ENCODE measurements at places on chromosomes 13 and 19. TPM values are rescaled to one million over a fixed set of nuclear protein-coding genes. Genes with fewer than 3 reads are reported as not detected.
A peak's percentile ranks its signal among the peaks of the same experiment; 100 is the strongest.

DNA sequence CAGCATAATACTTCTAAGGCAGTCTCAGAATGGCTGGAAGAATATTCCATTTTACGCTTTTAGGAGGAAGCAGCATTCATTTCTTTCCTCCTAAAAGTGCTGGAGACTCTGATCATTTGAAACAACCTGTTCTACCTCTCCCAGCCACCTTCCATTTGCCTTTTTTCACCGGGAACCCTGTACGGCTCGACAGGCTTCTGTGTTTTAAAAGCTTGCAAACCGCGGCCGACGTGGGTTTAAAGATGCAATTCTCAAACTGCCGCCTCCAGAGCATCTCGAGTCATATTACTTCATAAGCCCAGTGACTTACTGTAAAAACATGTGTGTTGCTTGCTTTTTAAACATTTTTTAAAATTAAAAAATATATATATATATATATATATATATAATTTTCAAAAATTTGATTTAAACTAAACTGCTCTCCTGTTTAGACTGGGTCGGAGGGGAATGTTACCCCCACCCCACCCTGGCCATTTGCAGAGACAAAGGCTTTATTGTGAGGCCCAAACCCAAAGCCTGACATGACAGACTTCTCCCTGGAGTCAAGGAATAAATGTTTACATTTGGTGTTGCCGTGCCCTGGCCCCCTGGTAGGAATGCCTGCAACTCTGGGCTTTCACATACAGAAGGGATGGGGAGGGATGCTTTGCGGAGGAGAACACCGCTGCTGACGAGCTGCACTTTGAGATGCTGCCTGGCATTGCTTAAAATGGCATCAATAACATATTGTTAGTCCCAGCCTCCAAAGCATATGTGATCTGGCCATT lies 30.4 kb downstream of the ZNF536 start:
- DNase-seq = no peak

GRCh38 chr13:33537026-33537425 lies 251.5 kb upstream of the STARD13 start:
- peak; percentile 13 for DNase-seq

Gene ZNF177
- 1.0 TPM for total RNA-seq

Gene PLIN3
- 89.4 TPM for total RNA-seq

Measured in mammary epithelial cell (primary cell).